ENCODE measurements at places on chromosomes 11 and 22.

DNA sequence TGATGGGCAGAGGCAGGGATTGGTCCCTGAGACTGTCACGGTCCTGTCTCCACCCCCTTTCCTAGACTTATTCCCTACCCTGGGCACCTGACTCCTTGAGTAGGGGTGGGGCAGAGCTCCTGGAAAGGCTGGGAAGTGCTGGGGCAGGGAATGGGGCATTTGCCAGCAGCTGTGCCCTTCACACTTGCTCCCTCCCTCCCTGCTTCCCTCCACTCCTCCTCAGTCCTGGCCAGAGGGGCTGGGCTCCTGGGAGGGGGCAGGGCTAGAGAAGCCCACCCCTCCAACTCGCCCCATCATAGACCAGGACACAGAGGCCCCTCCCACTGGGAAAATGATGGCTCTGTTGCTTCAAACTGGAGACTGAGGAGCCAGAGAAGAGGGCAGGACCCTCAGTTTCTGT, 11.6 kb downstream of the SCN2B start:
- no peak for DNase-seq

GRCh38 chr11:35579557-35580396, 38.5 kb upstream of the FJX1 start:
- no peak for DNase-seq

DNA sequence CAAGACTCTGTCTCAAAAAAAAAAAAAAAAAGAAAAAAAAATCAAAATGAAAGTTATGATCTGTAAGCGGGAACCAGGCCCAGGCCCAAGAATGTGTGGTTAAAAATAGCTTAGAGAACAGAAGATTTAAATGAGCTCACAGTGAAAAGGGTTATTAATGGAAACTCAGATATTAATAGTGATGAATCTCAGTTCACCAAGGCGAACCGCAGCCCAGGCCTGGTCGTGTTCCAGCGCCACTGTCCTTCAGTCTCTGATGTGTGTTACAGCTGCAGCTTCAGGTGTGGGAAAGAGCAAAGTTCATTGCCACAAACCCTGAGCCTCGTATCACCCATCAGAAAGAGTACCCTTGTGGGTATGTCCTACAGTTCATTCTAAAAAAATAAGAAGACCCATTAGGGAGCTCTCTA, 107.1 kb downstream of the GAB2 start:
- no peak for DNase-seq

GRCh38 chr11:33753304-33753967, 17.2 kb upstream of the CD59 start:
- DNase-seq = no peak

DNA sequence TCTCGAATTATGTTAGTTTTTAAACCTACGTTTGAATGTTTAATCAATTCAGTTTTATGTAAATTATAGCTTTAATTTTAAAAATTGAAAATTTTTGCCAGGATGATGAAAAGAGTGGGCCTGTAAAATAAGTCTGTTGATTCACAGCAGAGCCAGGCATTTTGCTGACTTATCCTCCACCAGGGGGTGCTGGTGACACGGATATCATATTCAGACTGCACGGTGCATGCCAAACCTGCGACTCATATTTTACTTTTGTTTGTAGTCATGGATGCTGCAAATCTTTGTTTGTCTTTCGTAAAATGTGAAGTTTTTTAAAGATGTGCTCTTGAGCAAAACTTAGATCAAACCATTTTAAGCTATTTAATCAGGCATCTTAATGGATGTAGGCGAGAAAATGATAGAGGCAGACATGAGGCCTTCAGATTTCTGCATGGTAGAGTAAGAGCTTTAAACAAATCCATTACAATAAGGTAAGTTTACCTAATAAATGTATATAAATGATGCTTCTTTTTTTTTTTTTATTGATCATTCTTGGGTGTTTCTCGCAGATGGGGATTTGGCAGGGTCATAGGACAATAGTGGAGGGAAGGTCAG, 3.6 kb upstream of the OR8B3 start:
- DNase-seq = peak; percentile 2

- no peak for DNase-seq
Observed at GRCh38 chr11:31764766-31765165, 46.4 kb downstream of the PAX6 start.
